ENCODE measurements at places on chromosomes 7 and 10. TPM values are rescaled to one million over a fixed set of nuclear protein-coding genes. Genes with fewer than 3 reads are reported as not detected.

- DNase-seq, result no peak
Measured at GRCh38 chr7:69800495-69800894, 202.2 kb downstream of the AUTS2 start.

DNA sequence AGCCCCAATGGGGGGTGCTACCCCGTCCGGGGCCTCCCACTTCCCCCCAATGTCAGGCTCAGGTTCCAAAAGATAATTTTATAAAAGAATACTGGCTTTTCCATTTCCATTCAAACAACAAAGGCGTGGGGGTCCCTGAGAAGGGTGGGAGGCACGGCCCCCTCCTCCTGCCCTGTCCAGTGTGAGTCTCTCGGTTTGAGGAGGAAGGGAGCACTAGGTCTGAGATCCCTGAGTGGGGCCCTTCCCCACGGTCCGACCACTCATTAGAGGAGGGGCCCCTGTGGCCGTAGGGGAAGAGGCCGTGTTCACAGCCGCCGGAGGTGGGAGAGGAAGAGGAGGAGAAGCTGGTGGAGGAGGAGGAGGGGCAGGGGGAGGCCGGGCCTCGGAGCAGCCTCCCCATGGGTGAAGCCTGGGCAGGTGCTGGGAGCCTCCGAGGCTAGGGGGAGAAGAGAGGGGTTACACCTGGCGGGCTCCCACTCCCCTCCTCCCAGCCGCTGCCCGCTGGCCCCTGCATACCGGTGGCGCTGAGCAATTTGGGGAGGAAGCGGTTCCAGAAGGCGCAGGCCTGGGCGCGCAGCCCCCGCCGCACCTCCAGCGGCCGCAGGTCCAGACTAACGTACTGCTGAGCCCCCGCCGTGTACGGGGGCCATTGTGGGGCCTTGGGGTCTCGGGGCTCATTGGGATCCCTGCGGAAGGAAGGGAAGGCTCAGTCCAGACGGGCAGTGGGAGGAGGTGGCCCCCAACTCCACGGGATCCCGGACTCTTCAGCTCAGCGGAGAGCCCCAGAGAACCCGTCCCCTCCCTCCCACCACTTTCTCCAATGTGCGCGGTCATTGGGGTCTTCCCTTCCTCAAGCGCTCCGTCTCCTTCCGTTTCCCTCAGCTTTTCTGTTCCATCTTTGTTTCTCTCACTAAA, 1.4 kb upstream of the UFSP1 start:
- DNase-seq, result no peak

DNA sequence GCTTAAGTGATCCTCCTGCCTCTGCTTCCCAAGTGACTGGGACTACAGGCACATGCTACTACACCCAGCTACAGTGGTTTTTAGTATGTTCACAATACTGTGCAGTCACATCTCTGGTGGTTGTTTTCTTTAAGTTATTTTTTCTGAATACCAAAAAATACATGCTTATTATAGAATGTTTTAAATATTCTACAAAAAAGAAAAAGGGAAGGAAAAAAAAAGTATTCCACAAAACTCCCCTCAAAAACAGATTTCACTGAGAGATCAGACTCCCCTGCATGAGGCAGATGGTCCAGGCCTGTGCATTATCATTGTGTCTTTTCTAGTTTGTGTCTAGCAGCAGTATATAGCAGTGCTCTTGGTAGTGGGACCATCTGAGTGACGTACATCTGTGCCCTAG, 36.8 kb downstream of the OGDH start:
- DNase-seq, result no peak

DNA sequence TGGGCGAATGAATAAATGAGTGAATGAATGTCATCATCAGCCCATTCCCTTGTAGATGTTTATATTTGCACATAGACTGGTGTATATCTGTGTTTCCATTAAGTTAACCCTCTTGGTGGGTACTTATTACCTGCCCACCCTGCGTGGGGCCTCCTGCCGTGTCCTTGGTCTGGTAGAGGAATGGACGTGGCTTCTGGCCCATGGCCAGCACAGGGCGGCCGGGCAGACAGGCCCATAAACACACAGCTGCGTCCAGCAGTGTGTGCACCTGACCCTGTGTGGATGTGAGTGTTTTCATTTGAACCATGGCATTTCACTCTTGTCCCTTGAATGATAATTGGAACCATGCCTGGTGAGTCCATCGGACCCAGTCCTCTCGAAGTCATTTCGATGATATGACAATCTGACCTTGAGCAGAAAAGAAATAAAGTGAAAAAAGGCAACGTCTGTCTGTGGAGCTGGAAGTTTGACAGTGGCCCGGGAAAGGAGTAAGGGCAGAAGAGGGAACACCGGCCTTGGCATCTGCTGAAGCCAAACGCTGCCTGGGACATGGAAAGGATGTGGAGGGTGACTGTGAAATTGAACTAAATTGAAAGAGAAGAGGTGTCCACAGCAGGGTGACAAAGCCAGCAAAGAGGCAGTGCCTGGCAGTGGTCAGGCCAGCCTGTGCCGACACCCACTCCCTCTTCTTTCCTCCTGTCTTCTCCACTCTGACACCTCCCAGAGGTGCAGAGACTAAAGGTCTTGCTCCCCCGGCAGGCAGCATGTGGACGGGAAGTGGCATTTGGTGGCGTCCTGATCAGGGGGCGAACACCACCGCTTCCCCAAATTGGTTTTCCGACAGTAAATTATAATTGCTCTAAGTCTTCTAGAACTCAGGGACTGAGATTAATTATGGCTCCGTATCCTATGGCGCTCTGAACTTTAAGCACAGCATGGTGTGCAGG, 199.0 kb upstream of the ZMIZ1 start:
- DNase-seq, result no peak

GRCh38 chr7:131897016-131897789, 340.8 kb upstream of the PODXL start:
- DNase-seq, result no peak

DNA sequence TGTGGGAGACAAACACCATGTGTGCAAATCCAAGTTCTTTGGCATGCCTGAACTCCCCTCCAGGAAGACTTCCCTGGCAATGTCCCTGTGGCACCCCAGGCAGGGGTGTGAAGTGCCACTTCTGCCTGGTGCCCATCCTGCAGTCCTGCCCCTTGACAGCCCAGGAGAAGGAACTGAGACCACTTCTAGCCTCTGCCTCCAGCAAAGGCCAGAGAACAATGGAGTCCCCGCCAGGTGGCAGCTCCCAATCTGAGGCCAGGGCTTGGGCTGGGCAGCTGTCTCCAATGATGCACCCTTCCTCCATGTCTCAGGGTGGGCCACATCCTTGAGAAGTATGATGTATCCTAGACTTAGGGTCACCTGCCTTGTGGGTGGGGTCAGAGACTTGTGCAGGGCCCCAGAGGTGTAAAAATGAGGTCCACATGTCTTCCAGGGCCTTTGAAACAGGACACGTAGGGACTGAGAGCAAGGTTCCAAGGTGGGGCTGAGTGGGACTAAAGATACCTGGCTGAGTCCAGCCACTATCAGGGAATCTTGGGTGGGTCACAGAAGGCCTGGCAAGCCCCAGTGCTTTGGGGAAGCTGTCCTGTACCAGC, 5.5 kb downstream of the FXYD4 start:
- no peak for DNase-seq

DNA sequence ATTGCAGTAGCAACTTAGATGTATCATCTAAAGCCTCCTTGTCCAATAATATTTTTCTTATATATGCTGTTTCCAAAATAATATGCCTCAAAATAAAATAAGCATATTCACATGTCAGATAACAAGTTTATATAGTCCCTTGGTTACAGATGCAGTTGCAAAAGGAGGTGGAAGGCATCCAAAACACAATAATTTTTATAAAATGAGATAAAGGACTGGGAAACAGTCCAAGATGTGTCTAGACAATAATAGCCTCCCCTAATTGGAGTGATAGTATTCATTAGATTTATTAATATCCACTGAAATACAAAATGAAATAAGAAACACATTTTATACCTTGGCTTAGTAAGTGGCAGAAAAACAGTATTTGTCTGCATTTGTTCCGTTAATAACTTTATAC, 30.3 kb downstream of the BCAP29 start:
- no peak for DNase-seq

DNA sequence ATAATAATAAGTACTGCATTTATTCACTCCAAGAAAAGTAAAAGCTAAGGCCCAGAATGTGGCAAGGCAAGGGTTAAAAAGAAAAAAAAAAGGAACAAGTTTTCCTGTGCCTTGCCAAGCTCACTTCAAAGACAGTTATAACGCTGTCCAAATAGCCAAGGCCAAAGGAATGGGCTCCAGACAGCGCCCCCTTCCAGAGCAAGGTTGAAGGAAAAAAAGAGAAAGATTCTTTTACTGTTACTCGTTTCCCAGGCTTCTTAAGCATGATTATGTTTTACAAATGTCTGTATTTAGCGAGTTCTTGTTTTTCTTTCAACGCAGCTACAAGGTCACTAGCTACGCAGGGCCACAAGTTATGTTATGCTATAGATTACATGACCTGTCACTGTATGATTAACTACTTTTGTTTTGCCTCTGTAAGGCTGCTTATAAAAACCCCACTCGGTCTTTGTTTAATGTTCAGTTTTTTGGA, 9.1 kb upstream of the EIF4H start:
- DNase-seq, result no peak

DNA sequence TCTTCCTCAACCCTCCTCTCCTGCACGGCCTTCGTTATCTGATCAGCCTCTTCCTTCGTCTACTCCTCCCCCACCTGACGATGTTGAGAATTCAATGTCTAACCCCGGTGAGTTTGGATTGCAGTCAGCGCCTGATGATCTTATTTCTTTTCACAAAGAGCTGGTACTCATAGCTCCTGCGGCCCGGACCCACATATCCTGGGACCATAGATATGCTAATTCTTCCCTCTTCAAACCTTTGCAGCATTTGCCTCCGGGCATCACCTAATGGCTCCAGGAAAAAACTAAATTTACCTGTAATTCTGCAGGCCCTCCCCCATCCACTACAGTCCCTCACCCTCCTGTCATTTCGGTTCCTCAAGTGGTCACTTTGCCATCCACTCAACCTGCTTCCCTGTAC, 12.4 kb upstream of the DDC start:
- DNase-seq, result no peak

GRCh38 chr10:111113238-111113960, 36.6 kb downstream of the ADRA2A start:
- DNase-seq, result no peak

DNA sequence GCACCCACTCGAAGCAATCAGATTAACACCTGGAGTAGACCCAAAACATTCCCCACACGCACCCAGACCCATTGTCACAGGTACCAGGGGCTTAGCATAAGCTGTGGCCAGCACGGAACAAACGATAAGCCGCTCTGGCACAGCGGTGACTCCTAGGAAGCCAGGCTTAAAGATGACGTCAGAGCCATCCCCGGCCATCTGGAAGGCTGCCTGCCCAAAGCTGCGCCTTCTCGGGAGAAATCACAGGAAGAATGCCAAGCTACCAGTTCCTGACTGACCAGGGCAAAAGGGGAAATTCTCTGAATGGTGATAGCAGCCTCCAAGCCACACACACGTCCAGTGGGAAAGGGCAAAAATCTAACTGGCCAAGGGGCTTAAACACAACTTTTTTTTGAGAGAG, 13.0 kb upstream of the WIPI2 start:
- DNase-seq, result no peak

- DNase-seq, result no peak
Measured at GRCh38 chr10:122280156-122280555, 9.1 kb downstream of the BTBD16 start.

DNA sequence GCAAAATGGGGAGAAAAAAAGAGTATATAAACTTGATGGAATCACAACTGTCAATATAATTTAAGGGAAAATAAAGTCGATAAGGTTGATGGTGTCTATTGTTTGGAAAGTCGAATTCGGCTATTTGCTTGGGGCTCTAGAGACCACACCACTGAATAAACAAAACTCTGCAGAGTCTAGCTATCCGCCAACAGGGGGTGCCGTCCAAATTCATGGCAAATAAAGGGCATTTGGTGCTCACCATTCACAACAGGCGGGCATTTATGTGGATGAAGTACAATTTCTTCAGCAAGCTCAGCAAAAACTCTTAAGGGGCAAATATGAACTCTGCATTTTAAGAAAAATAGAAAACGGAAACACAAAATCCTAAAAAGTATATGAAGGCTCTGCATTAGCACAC, 23.3 kb downstream of the CD36 start:
- DNase-seq, result no peak

- DNase-seq, result no peak
Measured at GRCh38 chr10:59276919-59277318, 85.4 kb downstream of the FAM13C start.

GRCh38 chr10:59752278-59752940, 846 bp downstream of the MRLN start:
- no peak for DNase-seq

- no peak for DNase-seq
Measured at GRCh38 chr10:76469675-76470074, 1038.3 kb downstream of the LRMDA start.

DNA sequence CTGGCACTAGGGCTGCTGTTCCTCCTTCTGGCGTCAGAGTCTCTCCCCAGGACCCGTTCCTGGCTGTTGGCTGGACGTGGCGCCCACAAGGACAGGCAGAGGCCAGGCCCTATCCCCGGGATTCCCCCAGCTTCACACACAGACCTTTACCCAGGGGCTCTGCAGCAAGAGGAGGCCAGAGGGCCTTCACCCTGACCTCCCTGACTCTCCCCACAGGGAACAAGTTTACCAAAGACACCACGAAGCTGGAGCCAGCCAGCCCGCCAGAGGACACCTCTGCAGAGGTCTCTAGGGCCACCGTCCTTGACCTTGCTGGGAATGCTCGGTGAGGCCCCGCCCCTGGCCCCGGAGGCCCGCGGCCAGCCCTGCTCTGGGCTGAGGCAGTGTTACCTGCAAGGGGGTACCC, 82.2 kb downstream of the GTF2IRD1 start:
- DNase-seq, result no peak

DNA sequence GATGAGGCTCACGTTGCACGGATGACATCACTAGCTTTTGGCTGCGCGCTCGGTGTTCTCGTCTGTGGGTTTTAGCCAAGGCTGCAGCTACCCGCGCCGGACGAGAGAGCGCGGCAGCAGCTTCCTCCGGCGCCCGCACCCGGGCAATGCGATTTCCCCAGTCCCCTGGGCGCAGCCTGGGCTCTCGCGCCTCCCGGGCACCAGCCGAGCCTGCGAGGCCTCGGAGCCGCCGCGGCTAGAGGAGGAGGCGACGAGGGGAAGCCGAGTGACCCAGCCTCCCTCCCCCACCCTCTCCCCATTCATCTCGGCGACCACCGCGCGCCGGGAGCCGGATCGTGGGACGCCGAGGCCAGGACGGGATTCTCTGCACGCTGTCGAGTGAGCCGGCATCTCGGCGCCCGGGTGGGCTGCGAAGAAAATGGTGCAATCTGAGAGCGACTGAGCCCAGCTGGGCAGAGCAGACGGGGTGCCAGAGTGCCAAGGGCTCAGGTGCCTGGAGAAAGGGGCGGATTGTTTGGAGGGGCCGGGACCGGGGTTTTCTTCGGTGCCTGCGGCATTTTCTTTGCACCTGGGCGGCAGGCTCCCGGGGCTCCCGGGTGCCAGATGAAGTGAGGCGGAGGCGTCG, 1.2 kb upstream of the TMEM178B start:
- DNase-seq, result no peak

Gene GRID2IP
- polyA plus RNA-seq, result 0.69 TPM

Gene FAM131B
- 2.5 TPM for polyA plus RNA-seq

Gene FKBP6
- 0.13 TPM for polyA plus RNA-seq

Gene PRKCQ
- 14.2 TPM for polyA plus RNA-seq

All from right renal pelvis (tissue), 4 donors.